ENCODE measurements at places on chromosomes 4 and X. TPM values are rescaled to one million over a fixed set of nuclear protein-coding genes. Genes with fewer than 3 reads are reported as not detected.

GRCh38 chr4:170088716-170089115, 1.0 kb downstream of the AADAT start:
- DNase-seq: no peak

GRCh38 chrX:69038188-69038587, 127.1 kb downstream of the PJA1 start:
- DNase-seq: no peak

DNA sequence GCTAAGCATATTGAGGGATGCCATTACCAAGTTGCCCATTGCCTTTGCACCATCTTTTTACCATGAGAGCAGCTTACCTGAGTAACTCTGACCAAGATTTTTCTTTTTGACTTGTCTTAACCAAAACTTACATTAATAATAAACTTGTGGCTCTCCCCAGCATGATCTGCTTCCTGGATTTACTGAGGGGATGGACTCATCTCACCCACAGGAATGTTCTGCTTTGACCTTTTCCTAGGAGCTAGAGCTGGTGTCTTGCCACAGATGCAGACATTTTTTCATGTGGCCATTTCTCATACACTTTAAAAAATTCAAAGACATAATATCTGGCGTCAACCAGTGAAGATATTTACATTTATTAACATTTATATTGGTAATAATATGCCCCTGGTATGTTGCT, 79.2 kb upstream of the EFHC2 start:
- no peak for DNase-seq

- no peak for DNase-seq
Observed at GRCh38 chr4:169846396-169846795, 88.7 kb upstream of the HPF1 start.

- DNase-seq: no peak
Observed at GRCh38 chrX:119486745-119487144, 18.5 kb downstream of the SLC25A5 start.

- DNase-seq: no peak
Observed at GRCh38 chrX:129981200-129981553, 1.3 kb upstream of the BCORL1 start.

- DNase-seq: no peak
Observed at GRCh38 chr4:41290479-41290878, 33.8 kb downstream of the UCHL1 start.

Gene BST1
- total RNA-seq: 5.8 TPM

Measured in ovary (tissue), 10 donors.